Karpas-422 (cell line): ENCODE measurements at places on chromosomes 2 and 18.

DNA sequence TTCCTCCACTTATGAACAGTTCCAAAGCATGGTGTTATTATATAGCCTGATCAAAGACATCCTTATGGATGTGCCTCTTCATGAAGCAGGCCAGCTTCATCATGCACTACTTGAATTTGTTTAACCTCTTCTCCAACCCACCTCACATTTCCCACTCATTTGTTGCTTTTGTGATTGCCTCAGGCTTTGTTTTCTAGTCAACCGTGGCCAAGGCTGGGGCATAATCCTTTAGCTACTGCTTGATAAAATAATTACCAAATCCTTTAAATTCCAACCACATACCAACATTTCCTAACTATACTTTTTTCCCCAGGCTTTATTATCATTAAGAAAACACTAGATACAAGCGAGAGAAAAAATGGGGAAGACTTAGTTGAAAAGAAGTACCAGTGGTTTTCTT is 39.6 kb upstream of the SCN1A start:
- no peak for DNase-seq

GRCh38 chr2:205681401-205682238 is 681 bp upstream of the NRP2 start:
- peak; percentile 70 for DNase-seq

DNA sequence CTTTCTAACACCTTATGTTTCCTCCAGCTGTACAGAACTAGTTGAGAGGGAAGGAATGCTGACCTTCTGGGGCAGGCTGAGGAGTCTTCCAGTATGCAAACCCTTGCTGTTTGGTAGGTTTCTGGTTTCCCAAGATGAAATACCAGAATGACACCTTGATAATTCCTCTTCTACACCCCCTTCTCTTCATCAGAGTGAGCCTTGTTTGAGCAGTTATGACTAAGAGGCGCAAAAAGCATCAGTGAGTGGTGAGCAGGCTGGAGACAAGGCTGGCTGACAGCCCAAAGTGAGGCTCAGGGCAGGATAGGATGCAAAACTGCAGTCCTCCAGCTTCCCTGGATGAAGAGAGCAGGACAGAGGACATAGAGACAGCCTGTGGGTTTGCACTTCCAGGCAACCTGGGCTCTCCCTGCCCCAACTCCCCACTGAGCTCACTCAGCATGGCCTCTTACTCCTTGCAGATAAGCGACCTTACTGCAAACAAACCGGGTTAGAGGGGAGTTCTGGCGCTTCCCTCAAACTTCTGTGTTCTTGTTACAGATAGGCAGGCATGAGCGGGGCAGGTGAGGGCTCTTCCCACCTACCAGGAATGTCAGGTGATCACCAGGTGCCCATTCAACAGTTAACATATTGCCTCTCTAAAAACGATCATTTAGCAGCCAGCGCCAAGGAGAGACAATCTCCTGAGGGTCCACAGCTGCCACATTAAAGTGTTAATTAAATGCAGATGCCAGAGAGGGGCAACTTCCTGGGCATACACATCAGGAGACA is 5.4 kb downstream of the MPPE1 start:
- DNase-seq, result no peak

- no peak for DNase-seq
Measured at GRCh38 chr2:23495661-23496114, 110.7 kb downstream of the KLHL29 start.

- no peak for DNase-seq
Measured at GRCh38 chr2:203498161-203498560, 36.9 kb downstream of the RAPH1 start.

GRCh38 chr2:181319286-181319685 is 137.9 kb upstream of the ITGA4 start:
- DNase-seq, result peak; percentile 78

GRCh38 chr2:161990741-161991140 is 83.3 kb downstream of the DPP4 start:
- DNase-seq, result no peak

GRCh38 chr2:182858671-182859070 is 7.8 kb downstream of the FRZB start:
- no peak for DNase-seq

DNA sequence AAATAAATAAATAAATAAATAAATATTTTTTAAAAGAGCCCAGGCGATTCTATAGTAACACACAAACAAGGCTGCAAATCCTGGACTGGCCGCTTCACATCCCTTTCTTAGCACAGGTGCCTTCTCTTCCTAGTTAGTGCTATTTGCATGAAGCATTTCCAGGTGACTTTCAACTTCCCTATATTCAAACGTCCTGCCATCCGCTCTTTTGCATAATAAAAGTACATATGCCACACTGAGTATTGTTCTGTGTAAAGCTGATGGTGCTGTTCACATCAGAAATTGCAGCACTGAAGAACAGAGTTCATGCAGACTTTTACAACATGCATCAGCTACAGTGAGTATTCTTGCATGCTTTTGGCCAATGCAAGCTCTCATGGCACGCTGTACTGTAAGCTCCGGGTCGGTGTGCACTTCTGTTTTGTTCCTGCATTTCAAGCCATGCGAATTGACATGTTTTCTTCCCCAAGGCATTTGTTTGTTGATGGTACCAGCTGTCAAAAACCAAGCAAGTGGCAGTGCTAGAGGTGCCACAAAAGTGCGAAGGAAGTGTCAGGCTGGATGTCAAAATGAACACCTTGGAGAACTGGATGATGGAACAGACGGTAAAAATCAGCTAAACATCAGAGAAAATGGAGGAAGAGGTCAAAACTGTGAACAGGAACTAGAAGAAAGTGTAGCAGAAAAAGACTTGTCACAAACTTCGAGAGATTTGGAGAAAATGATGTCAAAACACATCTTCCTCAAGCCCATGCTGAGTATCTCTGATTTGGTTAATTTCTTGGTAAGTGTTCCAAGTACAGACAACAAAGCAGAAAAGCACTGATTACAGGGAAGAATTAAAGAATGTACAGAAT is 25.5 kb upstream of the CEP68 start:
- peak; percentile 95 for DNase-seq

DNA sequence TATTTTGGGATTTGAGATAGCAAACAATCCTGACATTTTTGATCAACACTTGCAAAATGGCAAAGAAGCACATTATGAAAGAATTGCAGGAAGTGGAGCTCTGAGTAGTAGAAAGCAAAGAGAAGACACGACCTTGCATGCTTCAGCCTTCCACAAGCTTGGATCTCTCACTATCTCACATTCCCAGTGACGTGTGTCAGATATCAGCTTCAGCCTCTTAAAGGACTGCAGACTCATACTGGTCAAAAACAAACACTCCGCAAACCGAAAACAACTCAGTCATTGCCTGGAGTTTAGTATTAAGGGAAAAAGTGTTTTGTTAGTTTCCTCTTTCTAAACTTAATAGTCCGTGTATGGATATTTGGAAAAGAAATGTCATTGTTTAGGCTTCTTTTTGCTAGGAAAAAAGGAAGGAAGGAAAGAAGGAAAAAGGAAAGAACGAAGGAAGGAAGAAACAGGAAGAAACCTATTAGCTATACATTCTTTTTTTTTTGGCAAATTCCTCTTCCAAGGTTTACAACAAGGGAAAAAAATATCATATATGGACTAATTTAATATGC is 32.6 kb upstream of the SLC40A1 start:
- no peak for DNase-seq

DNA sequence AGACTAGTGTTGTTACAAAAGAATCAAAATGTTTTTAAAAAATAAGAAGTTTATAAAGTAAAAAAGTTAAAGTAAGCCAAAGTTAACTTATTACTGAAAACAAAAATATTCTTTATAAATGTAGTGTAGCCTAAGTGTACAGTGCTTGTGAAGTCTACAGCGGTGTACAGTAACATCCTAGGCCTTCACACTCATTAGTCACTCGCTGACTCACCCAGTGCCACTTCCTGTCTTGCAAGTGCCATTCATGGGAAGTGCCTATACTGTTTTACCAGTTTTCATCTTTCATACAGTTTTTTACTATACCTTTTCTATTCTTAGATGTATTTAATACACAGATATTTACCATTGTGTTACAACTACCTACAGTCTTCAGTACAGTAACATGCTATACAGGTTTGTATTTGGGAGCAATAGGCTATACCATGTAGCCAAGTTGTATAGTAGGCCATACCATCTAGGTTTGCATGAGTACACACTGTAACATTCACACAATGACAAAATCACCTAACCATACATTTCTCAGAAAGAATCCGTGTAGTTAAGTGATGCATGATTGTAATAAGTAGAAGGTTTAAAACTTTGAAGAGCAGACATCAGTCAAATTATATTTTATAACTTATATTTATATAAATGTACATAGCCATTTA is 13.4 kb downstream of the SERPINB7 start:
- no peak for DNase-seq

DNA sequence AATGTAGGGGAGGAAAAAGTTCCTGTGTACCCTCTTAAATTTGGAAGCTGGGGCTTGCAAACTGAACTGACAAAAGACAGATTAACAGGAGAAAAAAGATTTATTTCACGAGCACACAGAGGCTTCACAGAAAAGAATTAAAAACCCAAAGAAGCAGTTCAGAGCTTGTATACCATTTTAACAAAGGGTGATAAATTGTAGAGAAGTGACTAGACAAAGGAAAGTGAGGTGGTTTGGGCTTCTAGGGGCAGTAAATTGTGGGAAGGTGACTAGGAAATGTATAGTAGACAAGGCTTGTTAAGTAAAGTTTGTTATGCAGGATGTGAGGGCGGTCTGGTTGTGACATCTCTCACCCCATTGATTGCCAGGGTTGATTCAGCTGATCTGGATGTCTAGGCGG is 53.5 kb upstream of the ZDBF2 start:
- no peak for DNase-seq

GRCh38 chr2:38975042-38975441 is 85.4 kb downstream of the ARHGEF33 start:
- no peak for DNase-seq

- DNase-seq, result no peak
Measured at GRCh38 chr2:240919161-240919781, 13.1 kb downstream of the CROCC2 start.

- no peak for DNase-seq
Measured at GRCh38 chr18:10290638-10291235, 163.7 kb upstream of the APCDD1 start.

- no peak for DNase-seq
Measured at GRCh38 chr2:23993736-23994269, 16.1 kb upstream of the MFSD2B start.

DNA sequence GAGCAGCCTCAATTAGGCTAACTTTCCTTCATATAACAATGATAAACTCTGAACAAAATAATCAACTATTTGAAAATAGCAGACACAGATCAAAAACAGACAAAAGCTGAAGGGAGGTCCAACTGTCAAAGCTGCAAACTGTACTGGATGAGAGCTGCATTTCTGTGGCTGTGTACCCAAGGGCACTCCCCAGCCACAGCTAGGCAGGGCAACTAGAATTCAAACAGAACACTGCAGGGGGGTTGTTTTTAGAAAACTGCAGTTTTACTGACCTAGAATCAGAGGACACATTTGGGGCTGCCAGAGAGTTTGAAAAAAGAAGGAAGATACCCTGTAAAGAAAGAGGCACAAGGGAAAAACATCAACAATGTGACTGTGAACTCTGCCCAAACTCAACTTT is 56.8 kb downstream of the SMAD2 start:
- no peak for DNase-seq
